GOT3 (cell line): ENCODE measurements at places on chromosomes 3 and 15.

DNA sequence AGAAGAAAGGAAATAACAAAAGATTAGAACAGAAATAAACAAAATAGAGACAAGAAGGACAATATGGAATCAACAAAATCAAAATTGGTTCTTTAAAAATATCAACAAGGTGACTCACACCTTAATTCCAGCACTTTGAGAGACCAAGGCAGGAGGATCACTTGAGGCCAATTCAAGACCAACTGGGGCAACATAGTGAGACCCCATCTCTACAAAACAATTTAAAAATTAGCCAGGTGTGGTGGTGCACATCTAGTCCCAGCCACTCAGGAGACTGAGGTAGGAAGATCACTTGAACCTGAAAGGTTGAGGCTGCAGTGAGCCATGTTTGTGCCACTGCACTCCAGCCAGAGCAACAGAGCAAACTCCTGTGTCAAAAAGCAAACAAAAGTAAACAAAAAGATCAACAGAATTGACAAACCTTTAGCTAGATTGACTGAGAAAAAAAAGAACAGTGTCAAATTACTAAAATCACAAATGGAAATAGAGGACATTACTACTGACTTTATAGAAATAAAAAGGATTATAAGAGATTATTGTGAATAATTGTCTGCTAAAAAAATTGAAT lies 190.7 kb upstream of the CGNL1 start:
- DNase-seq, result no peak

GRCh38 chr3:185813691-185814215 lies 11.1 kb downstream of the IGF2BP2 start:
- no peak for DNase-seq

DNA sequence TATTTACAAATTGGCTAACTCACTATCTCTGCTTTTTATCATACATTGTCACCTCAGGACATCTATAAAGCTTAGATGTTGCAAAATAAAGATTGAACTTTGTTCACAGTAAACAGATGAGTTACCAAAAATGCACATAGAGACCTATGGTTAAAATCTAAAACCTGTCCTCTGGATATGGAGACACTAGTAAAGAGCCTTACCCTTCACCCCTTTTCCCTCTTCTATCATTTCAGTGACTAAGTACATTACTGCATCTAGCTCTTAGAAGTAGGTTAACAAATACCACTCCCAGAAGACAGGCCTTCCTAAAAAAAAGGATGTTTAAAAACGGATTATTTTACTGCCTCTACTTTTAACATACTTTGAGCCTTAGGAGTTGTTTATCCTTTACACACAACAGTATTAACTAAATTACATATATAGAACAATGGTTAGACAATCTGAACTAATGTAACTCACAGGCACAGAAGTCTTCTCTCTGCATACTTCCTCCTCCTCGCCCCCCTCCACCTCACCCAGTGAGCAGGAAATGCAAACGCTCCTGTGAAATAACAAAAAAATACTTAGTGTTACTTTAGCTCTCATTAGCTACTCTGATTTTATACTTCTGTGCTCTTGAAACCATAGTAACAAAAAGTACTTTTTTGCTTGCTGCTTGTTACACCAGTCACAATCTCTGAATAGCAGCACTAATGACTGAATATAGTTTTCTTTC lies 23.3 kb downstream of the IREB2 start:
- DNase-seq, result no peak

DNA sequence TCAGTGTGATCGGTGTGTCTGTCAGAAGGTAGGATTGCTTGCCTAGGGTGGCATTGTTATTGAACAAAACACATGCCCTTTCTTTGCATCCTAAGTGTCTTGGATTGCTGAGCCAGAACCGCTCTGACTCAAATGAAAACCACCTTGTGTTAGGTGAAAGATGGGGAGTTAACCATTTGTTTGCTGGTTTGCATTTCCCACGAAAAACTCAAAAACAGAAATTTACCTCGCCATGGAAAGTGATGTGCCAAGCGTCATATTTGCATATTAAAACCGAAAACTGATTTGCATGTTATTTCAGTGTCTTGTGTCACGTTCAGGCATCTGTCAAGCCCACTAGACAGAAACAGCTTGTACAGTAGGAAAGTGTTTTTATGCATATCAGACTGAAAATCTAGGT lies 474.6 kb upstream of the TPRG1 start:
- DNase-seq, result no peak

GRCh38 chr3:159266779-159267178 lies 464.9 kb downstream of the MFSD1 start:
- DNase-seq, result no peak

GRCh38 chr3:59374091-59374817 lies 324.4 kb upstream of the CFAP20DC start:
- no peak for DNase-seq

- DNase-seq, result no peak
Measured at GRCh38 chr15:95304151-95304946, 1026.2 kb upstream of the NR2F2 start.

DNA sequence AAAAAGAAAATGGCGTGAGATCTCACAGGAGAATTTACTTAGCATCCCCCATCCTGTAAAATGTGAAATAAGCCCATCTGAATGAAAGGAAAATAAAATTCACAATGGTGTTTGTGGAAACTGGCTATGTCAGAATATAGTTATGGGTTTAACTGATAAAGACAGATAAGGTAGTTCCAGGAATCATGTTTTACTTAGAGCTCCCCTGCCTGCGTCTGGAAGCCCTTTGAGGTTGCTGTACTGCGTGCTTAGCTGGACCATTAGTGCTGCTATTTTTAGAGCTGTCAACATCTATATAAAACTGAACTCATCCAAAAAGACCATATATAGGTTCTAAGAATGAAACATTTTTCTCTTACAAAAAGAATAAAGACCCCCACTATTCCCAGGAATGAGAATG lies 130.8 kb downstream of the LSAMP start:
- DNase-seq, result no peak

GRCh38 chr15:45253330-45253729 lies 1.3 kb downstream of the SLC28A2 start:
- DNase-seq, result no peak

DNA sequence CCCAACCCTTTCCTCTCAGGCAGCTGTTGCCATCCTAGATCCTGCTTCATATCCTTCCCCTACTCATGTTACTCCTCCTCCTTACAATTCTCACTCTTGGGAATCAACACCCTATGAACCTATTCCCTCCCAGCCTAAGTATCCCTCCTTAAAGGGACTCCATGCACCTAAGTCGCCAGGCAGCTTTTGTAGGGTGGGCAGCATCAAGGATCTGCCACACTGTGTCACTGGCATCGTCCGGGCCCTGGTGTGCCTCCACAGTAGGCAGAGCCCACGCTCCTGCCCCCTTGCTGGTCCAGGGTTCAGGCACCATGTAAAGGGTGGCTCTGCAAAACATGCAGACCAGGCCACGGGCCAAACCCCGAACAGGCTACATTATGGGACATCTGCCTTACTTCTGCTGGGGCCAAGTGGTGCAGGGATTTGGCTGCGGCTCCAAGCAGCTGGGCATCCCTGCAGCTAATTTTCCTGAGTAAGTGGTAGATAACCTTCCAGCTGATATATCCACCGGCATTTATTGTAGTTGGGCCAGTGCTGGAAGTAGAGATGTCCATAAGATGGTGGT lies 53.4 kb downstream of the GSK3B start:
- no peak for DNase-seq

- DNase-seq, result no peak
Measured at GRCh38 chr3:76554707-76555106, 485.2 kb upstream of the ROBO2 start.

DNA sequence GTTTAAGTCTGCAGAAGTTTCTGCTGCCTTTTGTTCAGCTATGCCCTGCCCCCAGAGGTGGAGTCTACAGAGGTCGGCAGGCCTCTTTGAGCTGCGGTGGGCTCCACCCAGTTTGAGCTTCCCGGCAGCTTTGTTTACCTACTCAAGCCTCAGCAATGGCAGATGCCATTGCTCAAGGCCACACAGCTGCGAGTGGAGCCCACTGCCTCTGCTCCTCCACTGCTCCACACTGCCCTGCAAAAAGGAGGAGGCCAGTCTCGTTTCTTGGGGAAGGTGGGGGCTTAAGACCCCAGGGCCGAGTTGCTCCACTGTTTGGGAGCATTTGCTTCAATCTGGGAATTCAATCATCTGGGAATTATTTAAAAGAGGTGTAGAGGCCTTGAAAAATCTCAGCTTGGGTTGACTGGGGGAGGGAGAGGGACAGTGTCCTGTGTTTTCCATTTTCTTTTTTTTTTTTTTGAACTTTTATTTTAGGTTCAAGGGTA lies 144.6 kb upstream of the MEF2A start:
- no peak for DNase-seq

DNA sequence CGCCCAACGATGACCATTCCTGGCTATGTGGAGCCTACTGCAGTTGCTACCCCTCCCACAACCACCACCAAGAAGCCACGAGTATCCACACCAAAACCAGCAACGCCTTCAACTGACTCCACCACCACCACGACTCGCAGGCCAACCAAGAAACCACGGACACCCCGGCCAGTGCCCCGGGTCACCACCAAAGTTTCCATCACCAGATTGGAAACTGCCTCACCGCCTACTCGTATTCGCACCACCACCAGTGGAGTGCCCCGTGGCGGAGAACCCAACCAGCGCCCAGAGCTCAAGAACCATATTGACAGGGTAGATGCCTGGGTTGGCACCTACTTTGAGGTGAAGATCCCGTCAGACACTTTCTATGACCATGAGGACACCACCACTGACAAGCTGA lies 22.6 kb upstream of the BSN start:
- DNase-seq, result no peak

DNA sequence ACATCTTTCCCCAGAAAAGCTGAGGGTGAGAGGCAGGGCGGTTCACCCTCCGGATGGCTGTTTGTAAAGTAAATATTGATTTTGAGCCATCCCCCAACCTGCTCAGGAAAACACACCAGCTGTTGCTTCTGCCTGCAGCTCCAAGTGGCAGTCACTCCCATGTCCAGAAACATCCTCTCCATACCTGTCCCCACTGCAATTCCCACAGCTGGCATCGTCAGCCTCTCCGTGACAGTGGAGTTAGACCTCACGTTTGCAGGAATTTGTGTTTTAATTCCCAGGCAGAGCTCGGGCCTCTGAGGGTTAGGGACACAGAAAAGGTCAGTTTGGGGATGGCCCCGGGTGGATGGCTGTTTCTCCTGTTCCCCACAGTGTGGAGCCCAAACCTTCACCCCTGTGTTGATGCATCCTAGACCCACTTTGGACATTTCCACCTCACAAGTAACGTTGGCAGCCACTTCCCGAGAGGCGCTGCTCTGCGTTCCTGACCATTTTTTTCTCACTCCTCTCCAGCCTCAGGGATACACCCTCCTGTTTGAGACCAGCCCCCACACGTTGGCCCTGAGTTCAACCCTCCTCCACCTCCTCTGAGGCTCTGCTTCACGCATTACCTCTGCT lies 11.8 kb upstream of the FAM174B start:
- no peak for DNase-seq

GRCh38 chr3:9940746-9941145 lies 7.1 kb downstream of the CRELD1 start:
- no peak for DNase-seq

DNA sequence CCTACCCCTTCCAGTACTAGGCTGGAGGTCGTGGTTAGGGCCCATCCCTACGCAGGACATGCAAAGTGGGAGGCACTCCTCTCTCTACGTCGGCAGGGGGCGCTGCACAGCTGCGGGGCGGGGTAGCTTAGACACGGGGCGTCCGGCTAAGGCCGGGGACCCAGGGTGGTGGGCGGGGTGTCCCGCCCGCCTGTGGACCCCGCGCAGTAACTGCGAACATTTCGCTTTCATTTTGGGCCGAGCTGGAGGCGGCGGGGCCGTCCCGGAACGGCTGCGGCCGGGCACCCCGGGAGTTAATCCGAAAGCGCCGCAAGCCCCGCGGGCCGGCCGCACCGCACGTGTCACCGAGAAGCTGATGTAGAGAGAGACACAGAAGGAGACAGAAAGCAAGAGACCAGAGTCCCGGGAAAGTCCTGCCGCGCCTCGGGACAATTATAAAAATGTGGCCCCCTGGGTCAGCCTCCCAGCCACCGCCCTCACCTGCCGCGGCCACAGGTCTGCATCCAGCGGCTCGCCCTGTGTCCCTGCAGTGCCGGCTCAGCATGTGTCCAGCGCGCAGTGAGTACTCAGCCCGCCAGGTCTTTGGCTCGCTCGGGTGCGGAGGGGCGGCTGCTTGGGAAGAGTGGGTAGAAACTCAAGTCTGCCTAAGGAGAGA lies at the start of gene IL12A:
Gene IL12A (plus strand): TSS at position 219 of the 655 bp plus-strand sequence.
- peak; percentile 44 for DNase-seq

- DNase-seq, result no peak
Measured at GRCh38 chr3:7684182-7684715, 817.4 kb upstream of the LMCD1 start.

DNA sequence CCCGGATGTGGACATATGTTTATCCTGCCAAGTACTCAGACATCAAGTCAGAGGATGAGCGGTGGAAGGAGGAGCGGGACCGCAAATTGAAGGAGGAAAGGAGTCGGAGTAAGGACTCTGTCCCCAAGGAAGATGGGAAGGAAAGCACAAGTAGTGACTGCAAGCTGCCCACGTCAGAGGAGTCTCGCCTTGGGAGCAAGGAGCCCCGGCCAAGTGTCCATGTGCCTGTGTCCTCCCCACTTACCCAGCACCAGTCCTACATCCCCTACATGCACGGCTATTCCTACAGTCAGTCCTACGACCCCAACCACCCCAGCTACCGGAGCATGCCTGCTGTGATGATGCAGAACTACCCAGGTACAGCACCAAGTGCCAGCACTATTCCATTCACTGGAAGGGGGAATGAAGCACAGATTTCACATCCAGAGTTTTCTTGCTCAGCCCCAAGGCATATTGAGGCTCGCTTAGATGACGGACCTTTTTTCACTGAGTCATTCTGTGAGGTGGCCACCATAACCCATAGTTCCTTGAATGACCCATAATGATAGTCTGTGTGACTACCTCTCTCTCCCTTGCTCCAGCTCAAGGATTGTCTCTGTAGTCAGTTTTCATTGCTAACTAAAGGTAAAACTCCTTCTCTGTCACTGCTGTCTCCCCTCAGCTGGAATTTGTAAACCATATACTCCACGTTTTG lies 97.1 kb downstream of the RBPMS2 start:
- DNase-seq, result no peak

GRCh38 chr3:189233225-189233858 lies 61.6 kb downstream of the TPRG1 start:
- no peak for DNase-seq

- no peak for DNase-seq
Measured at GRCh38 chr3:194517333-194517732, 30.5 kb upstream of the ATP13A3 start.

DNA sequence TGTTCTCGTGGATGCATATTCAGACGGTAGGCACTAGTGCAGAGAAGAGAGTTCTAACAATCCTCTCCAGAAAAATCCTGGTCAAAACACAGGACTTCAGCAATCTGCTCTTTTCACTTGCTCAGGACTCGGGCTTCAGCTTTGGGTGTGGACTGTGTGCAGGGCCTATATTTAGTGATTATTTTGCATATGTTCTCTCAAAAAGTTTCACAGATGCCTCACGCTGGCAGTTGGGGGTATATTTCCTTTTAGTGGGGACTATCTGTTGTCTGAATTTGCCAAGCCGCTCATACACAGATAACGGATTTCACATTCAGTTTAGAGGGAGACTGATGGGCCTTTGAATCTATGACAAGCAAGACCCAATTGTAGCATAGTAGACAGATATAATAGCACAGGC lies 54.4 kb upstream of the LRRN1 start:
- DNase-seq, result no peak
